ENCODE measurements at places on chromosomes 4 and X.

GRCh38 chr4:147950261-147950660, 218.4 kb downstream of the ARHGAP10 start:
- no peak for DNase-seq

DNA sequence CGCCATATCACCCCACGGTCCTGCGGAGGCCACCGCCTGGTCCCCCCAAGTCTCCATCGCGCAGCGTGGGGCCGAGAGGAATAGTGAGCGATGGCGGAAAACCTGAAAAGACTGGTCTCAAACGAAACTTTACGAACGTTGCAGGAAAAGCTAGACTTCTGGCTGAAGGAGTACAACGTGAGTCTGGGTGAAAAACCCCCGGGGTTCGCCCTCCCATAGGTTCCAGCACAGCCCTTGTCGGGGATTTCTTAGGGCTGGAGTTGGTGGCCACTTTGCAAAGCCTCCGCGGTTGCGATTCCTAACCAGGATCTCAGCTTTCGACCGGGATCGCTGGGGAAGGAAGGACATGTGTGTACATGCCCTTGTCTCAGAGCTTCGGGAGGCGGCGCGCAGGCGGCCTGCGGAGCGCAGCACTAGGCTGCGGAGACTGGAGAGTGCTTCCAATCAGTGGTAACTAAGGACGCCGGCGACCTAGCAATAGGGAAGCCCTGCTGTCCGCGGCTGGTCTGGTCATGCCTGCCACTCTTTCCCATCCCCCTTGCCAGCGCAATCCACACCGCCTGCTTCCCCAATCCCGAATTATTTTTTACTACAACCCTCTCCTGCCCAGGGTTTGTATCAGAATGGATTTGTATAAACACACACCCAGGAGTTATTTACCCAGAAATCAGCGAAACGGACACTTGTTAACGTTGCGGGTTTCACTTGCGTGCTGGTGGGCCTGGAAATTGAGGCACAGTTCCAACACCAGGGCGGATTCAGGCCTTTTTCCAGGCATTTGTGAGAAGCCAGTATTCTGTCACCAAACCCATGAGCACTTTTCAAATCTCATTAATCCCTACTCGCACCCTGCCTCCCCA, 741 bp downstream of the SPATA18 start:
- DNase-seq = peak; percentile 90

GRCh38 chr4:141459020-141459419, 177.4 kb upstream of the IL15 start:
- no peak for DNase-seq

- DNase-seq = no peak
Observed at GRCh38 chr4:134539729-134540231, 338.2 kb upstream of the PABPC4L start.

- DNase-seq = no peak
Observed at GRCh38 chrX:52277666-52278065, 91.2 kb upstream of the XAGE2 start.

DNA sequence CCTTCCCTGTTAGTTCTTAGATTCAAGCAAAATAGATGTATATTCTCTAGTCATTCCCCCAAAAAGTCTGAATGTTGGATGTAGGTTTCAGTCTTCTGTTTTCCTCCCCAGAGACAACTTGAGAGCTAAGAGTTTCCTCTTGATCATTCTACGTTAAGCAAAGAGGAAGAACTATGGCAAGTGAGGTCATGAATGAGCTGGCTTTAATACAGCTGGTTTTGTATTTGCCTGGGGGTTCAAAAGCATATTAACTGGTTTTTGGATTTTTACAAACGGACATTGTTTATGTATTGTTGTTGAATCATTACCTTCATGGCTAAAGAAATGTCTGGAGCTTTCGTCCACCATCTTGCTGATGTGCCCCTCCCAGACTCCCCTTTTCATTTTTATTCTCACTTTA, 916.7 kb upstream of the POU3F4 start:
- DNase-seq = no peak

DNA sequence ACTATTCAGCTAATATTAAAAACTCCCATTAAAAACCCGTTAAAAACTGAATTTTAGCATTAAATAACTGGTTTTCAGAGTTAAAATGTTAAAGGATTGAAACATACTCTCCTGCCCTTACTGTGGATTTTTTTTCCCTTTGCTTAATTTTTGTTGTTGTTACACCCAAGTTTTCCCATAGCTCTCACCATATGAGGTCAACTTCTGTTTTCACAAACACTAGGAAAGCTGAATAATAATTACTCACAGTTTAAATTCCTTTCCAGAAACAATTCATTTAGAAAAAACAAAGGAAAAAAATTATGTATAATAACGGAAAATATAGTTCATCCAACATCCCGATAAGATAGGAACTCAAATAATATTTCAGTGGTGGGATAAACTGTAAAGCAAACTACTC, 129.0 kb downstream of the PPP3CA start:
- DNase-seq = no peak

DNA sequence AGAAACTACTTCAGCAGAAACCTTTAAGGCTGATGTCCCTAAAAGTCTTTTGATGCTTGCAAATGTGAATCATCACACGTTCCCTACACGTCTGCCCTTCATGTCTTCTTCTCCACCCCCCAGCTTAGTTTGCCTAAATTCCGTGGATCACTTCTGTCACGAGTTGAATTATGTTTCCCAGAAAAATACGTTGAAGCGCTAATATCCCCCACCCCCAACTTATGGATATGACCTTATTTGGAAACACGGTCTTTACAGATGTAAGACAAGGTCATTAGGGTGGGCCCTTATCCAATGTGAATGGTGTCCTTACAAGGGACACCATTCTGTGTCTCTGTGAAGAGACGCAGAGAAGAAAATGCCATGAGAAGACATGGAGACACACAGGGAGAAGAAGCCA, 2.1 kb upstream of the ZNF518B start:
- no peak for DNase-seq

- DNase-seq = no peak
Observed at GRCh38 chr4:134787315-134787714, 585.7 kb upstream of the PABPC4L start.

- DNase-seq = no peak
Observed at GRCh38 chr4:1205586-1206298, 33.4 kb upstream of the SPON2 start.

- DNase-seq = no peak
Observed at GRCh38 chrX:112513154-112513553, 166.6 kb downstream of the LHFPL1 start.

- peak; percentile 53 for DNase-seq
Observed at GRCh38 chrX:71622576-71623450, 4.5 kb upstream of the CXCR3 start.

- DNase-seq = no peak
Observed at GRCh38 chr4:139904406-139904805, 238.8 kb downstream of the MGST2 start.

GRCh38 chr4:158523990-158524535, 2.4 kb downstream of the RXFP1 start:
- no peak for DNase-seq

Data from ecto neural progenitor cell (in vitro differentiated cells).